Hepatocyte (in vitro differentiated cells): ENCODE measurements at places on chromosomes 4 and X. TPM values are rescaled to one million over a fixed set of nuclear protein-coding genes. Genes with fewer than 3 reads are reported as not detected.
A peak's percentile ranks its signal among the peaks of the same experiment; 100 is the strongest.

The TMEM47 gene
- 14.7 and 20.8 TPM in 2 replicates for polyA plus RNA-seq

The ZNF711 gene
- 16.2 and 16.6 TPM in 2 replicates for polyA plus RNA-seq

The DIAPH2 gene
- polyA plus RNA-seq = 14.8 and 16.8 TPM in 2 replicates

GRCh38 chr4:176902710-176903323, 110.1 kb upstream of the VEGFC start:
- no peak overlapping the region for H3K4me3 ChIP-seq
- H3K36me3 ChIP-seq = no peaks in the 10 kb centered on the region
- H3K4me1 ChIP-seq = no peaks in the 10 kb centered on the region
- no peak overlapping the region for H3K27ac ChIP-seq

- no peak overlapping the region for H3K27ac ChIP-seq
- no peak for DNase-seq
- H3K4me3 ChIP-seq = no peak overlapping the region
- no peaks in the 10 kb centered on the region for H3K4me1 ChIP-seq
- H3K27me3 ChIP-seq = no peaks in the 10 kb centered on the region
Observed at GRCh38 chrX:120145295-120145925, 13.0 kb upstream of the RHOXF2 start.

- H3K27me3 ChIP-seq = no peaks in the 10 kb centered on the region
- DNase-seq = no peak
- H3K27ac ChIP-seq = no peak overlapping the region
- H3K36me3 ChIP-seq = no peaks in the 10 kb centered on the region
- no peak overlapping the region for H3K4me3 ChIP-seq
- no peaks in the 10 kb centered on the region for H3K4me1 ChIP-seq
Observed at GRCh38 chr4:19002170-19002569, 980.6 kb upstream of the LCORL start.

GRCh38 chr4:138736362-138736761, 279.2 kb upstream of the NOCT start:
- H3K27ac ChIP-seq = no peak overlapping the region
- no peaks in the 10 kb centered on the region for H3K36me3 ChIP-seq
- DNase-seq = no peak
- H3K4me1 ChIP-seq = no peaks in the 10 kb centered on the region

DNA sequence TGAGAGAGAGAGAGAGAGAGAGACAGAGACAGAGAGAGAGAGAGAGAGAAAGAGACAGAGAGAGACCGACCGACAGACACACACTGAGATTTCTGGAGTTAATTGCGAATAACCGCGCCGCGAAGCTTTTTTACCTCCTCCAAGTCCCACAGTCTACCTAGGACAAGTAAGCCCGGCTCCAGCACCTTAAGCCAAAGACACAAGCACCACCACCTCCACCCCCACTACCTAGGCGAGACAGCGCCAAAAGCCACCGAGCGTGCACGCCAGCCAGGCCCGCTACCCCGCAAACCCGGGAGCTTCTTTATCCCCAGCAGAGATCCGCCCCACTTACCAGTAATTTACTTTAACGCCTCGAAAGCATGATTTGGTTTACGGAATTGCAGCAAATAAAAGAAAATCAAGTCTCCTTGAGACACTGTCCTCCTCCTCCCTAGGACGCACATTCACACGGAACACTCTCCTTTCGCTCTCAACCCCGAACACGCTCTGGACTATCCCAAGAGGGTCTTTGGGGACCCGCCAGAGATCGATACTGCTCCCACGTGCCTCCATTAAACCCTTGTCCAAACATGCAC, 649.6 kb upstream of the DIPK2B start:
- no peaks in the 10 kb centered on the region for H3K27me3 ChIP-seq
- H3K4me3 ChIP-seq = peak overlapping the region; percentile 72
- no peaks in the 10 kb centered on the region for H3K36me3 ChIP-seq
- H3K27ac ChIP-seq = peak overlapping the region; percentile 76
- H3K4me1 ChIP-seq = no peaks in the 10 kb centered on the region

GRCh38 chr4:107098401-107098800, 62.3 kb upstream of the DKK2 start:
- H3K4me1 ChIP-seq = no peaks in the 10 kb centered on the region
- no peak for DNase-seq

DNA sequence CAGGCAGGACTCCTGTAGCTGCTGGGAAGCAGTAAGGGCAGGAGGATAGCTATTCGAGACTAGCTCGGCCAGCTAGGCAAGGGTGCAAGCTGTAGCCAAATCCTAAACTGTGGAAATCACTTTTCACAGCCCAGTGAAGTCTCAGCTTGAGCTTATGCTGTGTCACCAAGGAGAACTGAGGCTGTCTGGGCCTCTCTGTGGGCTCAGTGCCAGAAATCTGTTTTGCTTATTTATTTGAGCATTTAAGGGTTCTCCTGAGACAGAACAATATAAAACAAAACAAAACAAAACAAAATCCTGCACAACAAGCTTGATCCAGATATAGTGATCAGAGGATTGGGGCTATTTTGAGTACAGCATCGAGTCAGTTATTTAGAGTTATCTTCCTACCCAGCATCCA, 97.5 kb downstream of the FANCB start:
- H3K4me1 ChIP-seq = no peaks in the 10 kb centered on the region
- no peaks in the 10 kb centered on the region for H3K27me3 ChIP-seq
- H3K27ac ChIP-seq = no peak overlapping the region
- no peak for DNase-seq
- no peak overlapping the region for H3K4me3 ChIP-seq
